ENCODE measurements at places on chromosomes 11 and 22.
A peak's percentile ranks its signal among the peaks of the same experiment; 100 is the strongest.

GRCh38 chr11:126153972-126154371, 57.5 kb downstream of the RPUSD4 start:
- no peak for DNase-seq

DNA sequence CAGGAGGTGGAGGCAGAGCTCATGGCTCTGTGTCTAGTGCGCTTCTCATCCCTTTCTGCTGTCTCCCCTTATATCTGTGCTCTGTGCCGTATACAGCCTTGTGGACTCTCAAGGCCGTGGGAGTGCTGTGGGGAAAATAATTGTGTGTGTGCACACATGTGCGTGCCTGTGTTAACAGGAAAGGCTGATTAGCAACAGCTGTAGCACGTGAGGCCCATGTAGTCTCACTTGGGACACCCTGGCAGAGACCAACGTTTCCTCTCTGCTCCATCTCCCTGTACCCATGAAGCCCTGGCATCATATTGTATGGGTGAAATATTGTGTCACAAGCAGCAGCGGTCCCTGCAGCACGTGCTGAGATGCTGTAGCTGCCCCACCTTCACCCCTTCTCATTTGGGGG, 109.3 kb downstream of the LRRC32 start:
- no peak for DNase-seq

DNA sequence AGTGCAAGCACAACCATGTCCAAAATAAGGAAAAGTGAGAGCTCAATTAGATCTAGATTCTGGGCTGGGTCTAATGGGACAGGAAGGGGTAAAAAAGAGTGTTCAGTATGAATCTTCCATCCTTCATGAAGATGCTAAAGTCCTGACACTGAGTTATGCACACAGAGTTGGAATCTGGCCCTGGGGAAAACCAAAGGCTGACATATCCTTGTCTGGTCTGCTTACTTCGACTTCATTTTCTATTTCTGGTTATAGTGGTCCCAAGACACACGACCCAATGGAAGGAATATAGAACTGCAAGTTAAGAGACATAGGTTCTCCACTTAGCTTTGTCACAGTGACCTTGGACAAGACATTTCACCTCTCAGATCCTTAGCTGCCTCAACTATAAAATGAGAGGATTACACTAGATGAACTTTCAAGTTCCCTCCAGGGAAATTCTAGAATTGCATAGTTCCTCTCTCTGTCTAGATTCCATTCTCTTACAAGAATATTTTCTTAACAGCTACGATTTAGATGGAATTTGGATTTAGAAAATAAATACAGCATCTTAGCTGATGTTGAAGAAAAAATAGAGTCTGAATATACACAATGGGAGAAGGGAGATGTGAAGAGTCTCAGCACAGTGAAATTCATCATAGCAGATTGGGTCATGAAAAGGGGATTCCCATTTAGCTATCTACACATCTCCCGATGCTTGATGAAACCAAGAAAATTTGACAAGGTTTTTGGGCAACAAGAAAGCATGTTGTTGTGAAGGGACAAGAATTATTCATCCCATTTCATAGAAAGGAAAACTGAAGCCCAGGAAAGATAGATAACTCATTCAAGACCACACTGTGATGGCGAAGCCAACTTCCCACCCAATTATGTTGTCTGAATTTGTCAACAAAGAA, 3.3 kb downstream of the BLID start:
- no peak for DNase-seq

DNA sequence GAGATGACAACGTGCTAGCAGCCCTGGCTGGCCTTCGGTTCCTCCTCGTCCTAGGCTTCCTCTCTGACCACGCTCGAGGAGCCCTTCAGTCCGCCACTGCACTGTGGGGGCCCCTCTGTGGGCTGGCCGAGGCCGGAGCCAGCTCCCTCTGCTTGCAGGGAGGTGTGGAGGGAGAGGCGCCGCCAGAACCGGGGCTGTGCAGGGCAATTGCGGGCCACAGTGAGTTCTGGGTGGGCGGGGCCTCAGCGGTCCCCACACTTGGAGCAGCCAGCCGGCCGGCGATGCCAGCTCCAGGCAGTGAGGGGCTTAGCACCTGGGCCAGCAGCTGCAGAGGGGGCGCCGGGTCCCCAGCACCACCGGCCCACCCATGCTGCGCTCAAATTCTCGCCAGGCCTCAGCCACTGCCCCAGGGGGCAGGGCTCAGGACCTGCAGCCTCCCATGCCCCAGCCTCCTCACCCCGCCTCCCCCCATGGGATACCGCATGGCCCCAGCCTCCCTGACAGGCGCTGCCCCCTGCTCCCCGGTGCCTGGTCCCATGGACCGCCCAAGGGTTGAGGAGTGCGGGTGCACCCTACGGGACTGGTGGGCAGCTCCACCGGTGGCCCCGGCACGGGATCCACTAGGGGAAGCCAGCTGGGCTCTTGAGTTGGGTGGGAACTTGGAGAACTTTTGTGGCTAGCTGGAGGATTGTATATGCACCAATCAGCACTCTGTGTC, 399.4 kb downstream of the LUZP2 start:
- no peak for DNase-seq

DNA sequence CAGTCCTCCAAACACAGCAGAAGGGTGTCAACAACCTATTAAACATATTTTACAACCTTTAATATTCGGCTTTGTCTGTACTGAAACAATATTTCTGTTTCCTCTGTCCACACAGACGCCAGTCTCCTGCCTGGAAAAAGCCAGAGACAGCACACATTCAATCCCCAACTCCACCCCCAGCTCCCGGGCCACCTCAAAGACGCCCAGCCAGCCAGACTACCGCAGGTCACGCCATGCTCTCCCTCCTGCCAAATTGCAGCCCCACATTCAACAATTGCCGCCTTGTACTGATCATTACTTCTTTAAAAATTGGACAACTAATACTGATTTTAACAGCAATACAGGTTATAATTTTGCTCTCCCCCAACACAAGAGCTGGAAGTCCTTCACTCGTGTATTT, 1.2 kb downstream of the SERGEF start:
- no peak for DNase-seq

- DNase-seq = no peak
These were observed 607.1 kb downstream of the TBC1D22A start for GRCh38 chr22:47369431-47370015.

- no peak for DNase-seq
These were observed 34.8 kb upstream of the DDI1 start for GRCh38 chr11:104001561-104002056.

- DNase-seq = peak; percentile 41
These were observed 3.9 kb downstream of the JOSD1 start for GRCh38 chr22:38696606-38697424.

- no peak for DNase-seq
These were observed 11.4 kb downstream of the FLI1 start for GRCh38 chr11:128705124-128705920.

- no peak for DNase-seq
These were observed 42.2 kb downstream of the FAT3 start for GRCh38 chr11:92266806-92267205.

- DNase-seq = no peak
These were observed 1.0 kb upstream of the SLC25A1 start for GRCh38 chr22:19179497-19180048.

- DNase-seq = no peak
These were observed 43.9 kb upstream of the LMO1 start for GRCh38 chr11:8307601-8308000.

GRCh38 chr22:42179616-42180015, 49.0 kb upstream of the CYP2D6 start:
- DNase-seq = no peak

GRCh38 chr11:112553205-112553731, 292.6 kb upstream of the PLET1 start:
- DNase-seq = no peak

DNA sequence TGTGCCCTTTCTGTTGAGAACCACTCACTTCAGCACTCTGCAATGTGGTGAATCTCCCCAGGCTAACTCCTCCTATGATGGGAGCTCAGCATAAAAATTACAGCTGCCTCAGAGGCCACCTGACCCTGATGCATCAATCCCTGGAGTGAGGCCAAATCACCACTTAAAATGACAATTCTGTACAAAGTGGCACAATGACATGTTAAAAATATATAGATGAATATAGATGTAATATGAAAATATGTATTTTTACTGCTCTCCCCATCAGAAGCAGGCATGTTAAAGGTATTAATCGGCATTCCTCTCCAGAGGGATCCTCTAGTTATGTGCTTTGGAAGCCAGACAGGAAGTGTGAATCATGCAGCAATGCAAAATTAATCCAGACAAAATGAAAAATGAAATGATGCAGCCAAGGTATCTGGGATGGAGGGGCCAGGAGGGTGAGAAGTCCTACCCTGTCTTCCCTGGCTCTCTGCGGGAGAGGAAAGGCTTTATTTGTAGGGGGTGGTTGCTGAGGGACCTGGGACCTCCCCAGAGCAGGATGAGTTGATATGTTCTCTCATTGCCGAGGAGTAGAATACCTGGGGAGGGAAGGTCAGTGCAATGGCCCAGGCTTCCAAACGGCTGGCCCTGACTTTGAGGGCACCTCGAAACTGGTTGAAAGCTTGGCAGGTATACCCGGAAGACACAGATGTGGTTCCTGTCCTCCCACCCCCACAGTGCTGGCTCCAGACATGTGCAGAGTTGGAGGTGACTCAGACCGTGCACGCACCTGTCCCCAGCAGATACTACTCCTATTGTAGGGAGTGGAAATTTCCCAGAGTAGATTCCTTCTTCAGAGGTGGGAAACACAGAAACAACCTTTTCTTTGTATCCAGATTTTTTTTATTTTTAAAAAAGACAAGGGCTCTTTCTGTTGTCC, 347.9 kb upstream of the NCAM1 start:
- no peak for DNase-seq

DNA sequence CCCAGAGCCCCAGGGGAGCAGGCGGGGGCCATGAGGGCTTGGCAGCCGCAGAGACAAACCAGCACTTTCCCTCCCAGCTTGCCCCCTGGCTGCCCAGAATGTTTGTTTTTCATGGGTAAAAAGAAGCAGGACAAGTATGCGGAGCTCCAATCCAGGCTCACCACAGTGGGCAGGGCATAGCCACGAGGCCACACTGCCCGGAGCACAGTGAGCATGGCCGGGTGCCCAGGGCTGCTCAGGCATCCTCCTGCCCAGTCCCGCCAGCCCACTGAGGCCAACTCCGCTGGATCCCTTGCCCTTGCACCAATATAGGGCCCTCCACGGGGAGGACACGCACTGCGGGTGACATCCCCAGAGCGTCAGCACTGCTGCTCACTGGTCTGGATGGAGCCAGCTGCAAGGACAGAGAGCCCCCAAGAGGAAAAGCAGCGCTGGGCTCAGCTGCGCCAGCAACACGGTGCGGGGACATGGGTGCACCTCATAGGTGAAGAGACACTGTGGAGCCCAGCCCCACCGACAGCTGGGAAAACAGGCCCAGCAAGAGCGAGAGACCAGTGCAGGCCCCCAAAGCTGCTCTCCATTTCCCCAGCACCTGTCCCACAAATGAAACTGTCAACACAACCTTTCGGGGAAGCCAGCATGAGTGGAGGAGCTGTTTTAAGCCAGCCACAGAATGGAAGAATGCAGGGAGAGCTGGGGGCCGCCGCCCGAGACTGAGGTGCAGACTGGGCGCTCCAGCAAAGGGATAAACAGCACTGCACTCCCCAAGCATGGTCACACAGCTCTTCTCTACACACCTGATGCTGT, 24.8 kb downstream of the ARVCF start:
- no peak for DNase-seq

DNA sequence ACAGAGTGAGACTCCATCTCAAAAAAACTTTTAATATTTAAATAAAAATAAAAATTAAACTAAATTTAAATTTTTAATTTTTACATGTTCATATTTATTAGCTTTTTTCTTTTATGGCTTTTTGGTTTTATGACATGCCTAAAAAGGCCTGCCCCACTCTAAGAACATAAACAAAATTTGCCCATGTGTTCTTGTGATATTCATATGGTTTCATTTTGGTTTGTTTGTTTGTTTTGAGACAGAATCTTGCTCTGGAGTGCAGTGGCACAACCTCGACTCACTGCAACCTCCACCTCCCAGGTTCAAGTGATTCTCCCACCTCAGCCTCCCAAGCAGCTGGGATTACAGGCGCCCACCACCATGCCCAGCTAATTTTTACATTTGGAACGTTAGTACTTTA, 27.7 kb downstream of the SUSD2 start:
- DNase-seq = no peak

DNA sequence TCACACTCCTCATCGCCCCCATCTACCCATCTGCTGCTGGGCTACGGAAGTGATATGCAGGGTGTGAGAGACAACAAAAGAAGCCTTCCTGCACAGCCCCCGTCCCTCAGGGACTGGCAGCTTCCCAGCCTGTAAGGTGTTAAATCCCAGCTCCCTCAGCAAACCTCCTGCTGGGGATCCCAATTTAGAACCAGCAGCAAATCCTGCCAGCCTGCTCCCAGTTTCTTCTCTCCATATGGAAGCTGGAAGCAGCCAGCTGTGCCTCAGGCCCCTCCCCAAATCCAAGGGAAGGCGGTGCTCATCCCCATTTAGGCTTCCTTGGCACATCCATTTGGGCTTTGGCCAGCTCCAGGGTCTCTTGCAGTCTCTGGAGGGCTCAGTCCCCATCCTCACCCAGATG, 47.5 kb downstream of the PAMR1 start:
- DNase-seq = no peak

GRCh38 chr11:27150098-27150497, 109.5 kb downstream of the BBOX1 start:
- DNase-seq = no peak

DNA sequence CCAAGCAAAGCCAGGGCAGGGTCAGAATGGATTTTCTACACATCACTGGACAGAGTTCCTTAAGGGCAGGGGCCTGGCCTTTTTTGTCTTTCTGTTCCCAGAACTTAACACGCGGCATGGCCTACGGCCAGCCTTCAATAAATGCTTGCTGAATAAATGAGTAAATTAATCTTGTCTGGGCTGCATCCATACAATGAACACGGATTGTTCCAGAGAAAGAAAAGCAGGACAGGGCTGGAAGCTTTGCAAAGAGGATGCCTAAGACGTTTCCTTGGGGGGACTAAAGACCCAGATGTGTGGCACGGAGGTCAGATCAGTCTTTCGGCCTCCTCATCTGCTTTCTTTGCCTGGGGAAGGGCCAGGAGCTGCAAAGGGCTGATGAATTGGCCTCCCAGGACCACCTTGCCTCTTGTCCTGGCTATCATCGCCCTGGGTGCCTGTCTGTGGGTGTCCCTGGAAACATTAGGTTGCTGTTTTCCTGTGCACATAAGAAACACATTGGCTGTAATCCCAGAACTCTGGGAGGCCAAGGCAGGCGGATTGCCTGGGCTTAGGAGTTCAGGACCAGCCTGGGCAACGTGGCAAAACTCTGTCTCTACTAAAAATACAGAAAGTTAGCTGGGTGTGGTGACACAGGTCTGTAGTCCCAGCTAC, 20.8 kb upstream of the RFPL3 start:
- DNase-seq = no peak

- DNase-seq = no peak
These were observed 364.5 kb downstream of the NTM start for GRCh38 chr11:131734871-131735270.

DNA sequence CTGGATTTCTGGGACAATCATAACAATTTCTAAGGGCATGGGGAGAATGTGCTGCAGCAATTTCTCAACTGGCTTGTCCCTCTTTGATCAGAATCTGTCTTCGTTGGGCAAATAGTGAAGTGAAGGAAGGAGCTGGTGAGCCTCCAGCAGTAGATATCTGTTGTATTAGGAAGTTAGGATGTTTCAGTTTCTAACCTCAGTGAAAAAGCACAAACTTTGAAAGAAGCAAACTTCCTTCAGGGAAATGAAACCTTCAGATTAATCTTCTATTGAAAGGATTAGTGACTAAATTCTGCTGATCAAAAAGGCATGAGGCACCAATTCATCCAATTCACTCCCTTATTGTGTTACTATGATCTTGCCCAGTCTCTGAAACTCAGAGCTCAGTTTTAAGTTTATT, 24.3 kb downstream of the LMO2 start:
- DNase-seq = no peak
